ENCODE measurements at places on chromosomes 6 and 20.

DNA sequence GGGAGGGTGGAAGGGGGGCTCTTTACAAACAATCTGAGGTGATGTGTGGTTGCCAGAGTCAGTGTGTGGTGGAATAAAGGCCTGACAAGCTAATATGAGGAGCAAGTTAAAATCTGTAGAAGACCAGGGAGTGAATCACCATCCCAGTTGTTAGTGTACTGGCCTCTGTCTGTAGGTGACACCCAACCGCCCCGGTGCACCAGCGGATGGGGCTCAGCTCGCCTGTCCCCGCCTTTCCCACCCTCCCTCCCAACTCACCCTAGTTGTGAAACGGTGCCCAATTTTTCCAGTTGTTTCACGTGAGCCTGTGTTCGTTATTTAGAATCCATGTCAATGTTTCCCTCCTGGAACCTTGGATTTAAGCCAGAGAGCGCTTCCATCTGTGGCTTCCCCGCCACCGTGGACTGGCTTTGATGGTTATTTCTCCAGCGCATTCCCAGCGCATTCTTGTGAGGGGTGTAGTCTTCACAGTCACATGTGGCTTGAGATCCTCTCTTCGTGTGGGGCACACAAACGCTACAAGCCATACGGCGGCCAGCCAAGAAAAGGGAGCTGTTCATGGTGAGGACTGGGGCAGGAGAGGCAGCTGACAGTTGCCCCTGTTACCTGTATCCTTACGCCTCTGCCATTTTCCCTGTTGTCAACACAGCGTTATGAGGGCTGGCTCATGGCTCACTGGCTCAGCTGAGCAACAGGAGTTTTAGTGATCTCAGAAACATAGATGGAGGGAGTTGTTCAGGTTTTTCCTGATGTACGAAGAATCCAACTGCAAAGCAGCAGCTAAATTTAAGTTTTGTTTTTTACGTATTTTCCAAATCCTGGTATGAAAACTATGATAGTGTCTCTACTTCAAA lies 137.6 kb downstream of the ZDHHC14 start:
- no peak for DNase-seq

DNA sequence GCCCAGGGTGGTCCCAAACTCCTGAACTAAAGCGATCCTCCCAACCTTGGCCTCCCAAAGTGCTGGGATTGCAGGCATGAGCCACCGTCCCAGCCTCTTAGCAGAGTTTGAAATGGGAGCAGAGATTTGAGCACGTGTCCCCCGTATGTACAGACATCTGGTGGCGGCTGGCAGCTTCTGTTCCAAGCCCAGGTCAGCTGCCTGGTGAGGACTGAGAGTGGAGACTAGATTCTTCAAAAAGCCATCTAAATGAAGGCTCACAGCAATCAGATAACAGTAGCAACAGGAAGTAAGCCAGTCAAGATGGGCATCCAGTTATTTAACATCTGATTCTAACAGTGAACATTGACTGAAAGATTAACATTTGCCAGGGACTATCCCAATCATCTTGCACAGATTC lies 128.1 kb upstream of the AKAP12 start:
- no peak for DNase-seq

DNA sequence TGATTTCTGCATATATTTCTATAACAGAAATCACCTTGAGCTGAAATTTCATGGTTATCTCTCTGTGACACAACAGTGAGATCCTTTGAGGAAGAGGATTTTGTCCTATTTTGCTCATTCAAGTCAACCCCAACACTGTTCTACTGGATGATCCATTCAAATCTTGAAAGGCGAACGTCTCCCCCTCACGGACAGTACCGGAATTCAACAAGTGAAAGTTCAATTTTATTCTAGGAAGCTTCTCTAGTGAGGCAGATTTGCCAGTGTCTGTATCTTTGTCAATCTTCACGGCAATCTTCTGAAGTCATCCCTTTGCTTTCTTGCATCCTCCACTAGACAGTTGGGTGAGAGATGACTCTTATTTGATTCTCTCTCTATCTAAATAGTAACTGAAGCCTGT lies 91.7 kb upstream of the PDE7B start:
- DNase-seq: no peak

DNA sequence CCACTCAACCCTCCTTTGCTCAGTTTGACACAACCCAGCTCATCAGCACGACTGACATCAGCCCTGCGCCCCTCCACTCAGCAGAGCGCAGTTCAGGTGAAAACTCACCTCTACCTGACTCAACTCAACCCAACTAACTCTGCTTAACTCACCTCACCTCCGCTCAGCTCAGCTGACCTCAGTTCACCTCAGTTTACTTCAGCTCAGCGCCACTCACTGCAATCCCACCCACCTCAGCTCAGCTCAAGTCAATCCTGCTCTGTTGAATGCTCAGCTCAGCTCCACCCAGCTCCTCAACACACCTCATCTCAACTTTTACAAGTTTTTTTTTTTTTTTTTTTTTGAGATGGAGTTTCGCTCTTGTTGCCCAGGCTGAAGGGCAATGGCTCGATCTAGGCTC lies 39.6 kb downstream of the CEBPB start:
- DNase-seq: no peak

DNA sequence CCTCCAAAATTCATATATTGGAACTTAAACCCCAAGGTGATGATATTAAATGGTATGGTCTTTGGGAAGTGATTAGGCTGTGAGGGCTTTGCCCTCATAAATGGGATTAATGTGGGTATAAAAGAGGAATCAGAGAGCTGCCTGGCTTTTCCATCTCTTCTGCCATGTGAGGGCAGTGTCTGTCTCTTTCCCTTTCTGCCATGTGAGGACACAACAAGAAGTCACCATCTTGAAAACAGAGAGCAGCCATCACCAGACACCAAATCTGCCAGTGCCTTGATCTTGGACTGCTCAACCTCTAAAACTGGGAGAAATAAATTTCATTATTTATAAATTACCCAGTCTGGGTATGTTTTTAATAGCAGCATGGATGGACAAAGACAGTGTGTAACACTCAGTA lies 263.0 kb downstream of the PAX1 start:
- no peak for DNase-seq

DNA sequence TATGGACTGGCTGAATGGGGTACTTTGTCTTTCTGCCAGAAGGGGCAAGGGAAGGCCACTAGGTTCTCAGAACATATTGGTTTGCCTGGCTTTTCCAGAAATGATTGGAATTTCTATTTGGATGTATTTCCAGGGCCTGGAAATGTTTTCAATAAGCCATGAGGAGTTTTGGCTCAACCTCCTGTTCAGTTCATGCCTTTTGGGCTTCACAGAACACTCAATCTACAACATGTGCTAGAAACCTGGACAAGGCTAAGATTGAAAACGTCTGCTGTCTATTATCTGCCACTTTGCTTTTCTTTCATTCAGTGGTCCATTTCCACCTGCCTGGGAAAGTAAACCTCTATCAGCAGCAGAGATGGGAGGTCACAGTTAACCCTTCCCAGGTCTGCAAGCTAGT lies 793.4 kb downstream of the TENT5A start:
- no peak for DNase-seq

GRCh38 chr6:136544326-136544725 lies 5.9 kb downstream of the MAP7 start:
- DNase-seq: no peak

- DNase-seq: no peak
Observed at GRCh38 chr20:59013959-59014608, 5.1 kb upstream of the TUBB1 start.

DNA sequence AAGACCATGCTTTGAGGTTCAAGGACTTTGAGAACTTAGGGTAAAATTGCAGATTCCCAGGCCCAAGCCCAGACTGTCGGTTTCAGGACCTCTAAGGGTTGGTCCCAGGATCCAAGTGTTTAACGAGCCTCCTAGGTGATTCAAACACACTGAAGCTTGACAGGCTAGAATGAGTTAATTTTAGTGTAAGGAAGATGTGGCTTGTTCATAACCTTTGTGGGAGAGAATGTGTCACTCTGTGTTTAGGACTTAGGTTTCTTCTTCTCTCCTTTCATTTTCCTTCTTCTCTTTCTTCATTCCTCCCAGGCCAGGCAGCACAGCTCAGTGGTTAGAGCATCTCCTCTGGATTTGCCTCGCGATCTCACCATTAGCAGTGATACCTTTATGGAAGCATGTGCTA lies 104.8 kb upstream of the KCNG1 start:
- DNase-seq: no peak

DNA sequence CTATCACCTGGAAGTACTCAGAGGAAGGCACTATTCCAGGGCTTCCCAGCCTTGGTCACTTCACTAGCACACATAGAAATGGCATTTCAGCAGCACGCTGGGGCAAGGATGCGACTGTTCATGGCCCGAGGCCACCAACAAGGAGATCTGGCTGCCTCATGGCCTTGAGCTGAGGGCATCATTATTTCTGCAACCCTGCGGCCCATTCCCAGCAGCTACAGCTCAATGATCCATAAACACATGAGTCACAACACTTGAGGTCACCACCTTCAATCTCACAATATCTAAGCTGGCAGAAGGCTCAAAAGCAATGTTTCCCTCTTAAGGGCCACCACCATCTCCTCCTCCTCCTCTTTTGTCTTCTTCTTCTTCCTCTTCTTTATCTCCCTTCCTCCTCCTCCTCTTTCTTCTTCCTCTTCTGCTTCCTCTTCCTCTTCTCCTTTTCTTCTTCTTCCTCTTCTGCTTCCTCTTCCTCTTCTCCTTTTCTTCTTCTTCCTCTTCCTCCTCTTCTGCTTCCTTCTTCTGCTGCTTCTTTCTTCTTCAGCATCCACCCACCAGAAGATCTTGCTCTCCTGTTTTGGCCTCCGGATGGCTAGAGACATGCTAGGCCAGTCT lies 382.9 kb upstream of the CNR1 start:
- no peak for DNase-seq

- DNase-seq: no peak
Observed at GRCh38 chr6:3455569-3456394, 1.1 kb downstream of the SLC22A23 start.

- no peak for DNase-seq
Observed at GRCh38 chr20:38180781-38181180, 15.7 kb upstream of the TGM2 start.

- no peak for DNase-seq
Observed at GRCh38 chr6:16564436-16564835, 196.8 kb downstream of the ATXN1 start.

Data from stimulated activated CD4-positive, alpha-beta T cell treated with anti-CD3 and anti-CD28 coated beads, Interleukin-2, amount 100 ng/mL, for 4 hours (primary cell).